Stimulated activated CD4-positive, alpha-beta T cell treated with anti-CD3 and anti-CD28 coated beads, Interleukin-2, amount 100 ng/mL, for 24 hours (primary cell): ENCODE measurements at places on chromosomes 6 and 20.

GRCh38 chr6:148955441-148955840 lies 208.6 kb downstream of the UST start:
- no peak for DNase-seq

DNA sequence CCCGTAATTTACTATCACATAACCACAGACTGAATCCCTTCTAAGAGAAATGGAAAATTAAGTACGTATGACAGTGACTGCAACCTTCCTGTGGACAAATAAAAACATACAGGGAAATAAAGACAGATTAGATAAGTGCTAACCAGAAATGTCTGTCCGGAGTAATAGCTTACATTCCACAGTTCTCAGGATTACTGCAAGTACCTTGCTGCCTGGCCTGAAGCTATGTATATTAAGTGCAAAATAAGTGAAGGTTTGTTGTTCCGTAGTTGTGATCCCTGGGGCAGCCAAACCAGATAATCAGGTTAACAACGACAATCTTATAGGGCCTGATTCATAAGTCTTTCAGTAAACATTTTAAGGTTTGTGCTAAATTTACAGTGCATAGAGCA lies 2.8 kb downstream of the NEDD9 start:
- no peak for DNase-seq

- no peak for DNase-seq
Measured at GRCh38 chr20:25397096-25397495, 6.5 kb upstream of the ABHD12 start.

DNA sequence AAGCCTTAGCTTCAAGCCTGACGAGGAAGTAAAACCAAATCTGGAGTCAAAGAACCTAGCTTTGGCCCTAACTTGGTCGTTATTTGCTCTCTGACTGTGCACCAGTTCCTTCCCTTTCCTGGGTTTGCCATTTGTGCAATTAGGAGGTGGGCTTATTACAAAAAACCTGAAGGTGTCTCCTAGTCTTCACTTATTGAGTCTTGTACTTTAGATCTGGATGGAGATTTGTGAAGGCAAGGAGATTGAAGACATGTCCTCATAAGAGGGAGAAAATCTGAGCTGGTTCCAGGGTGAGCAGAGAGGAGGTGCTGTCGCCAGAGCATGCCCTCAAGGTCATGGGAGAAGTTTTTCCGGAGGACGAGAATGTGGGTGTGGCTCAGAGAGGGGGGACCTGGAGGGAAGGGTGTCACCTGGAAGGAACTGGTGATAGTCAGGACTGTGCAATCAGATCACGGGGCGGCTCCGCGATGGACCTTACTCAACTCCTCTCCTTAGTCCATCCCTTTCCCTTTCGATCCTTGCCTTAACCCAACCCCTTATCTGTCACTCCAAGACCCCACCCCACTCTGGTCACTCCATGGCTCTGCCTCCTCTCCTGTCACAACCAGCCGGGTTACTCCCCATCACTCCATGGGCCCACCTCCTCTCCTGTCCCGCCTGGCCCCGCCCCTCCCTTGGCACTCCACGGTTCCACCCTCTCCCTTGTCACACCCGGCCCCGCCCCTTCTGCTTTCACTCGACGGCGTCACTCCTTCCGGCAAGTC lies 588 bp upstream of the ACSS2 start:
- peak; percentile 98 for DNase-seq

DNA sequence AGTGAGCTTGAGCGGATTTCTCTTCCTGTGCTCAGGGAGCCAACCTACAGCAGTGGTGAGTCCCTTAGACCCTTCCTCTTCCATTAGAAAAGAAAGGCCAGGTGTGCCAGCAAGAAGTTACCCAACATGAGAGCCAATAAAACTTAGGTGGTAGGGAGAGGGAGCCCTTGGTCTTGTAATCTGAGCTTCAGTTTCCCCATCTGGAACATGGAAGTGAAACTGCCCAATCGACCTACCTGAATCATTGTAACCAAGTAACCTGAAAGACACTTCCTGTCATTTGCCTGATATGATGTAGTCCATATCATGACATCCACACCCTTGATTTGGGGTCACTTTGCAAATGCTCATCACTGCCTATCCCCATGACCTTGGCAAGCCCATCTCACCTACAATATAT lies 66.4 kb downstream of the MDGA1 start:
- no peak for DNase-seq

GRCh38 chr6:52141596-52141995 lies 44.6 kb upstream of the IL17A start:
- DNase-seq, result no peak

GRCh38 chr6:56689114-56689513 lies 46.4 kb upstream of the DST start:
- no peak for DNase-seq

- DNase-seq, result no peak
Measured at GRCh38 chr6:166008441-166009369, 158.9 kb downstream of the TBXT start.

GRCh38 chr20:46721476-46721875 lies 12.0 kb downstream of the SLC2A10 start:
- no peak for DNase-seq

DNA sequence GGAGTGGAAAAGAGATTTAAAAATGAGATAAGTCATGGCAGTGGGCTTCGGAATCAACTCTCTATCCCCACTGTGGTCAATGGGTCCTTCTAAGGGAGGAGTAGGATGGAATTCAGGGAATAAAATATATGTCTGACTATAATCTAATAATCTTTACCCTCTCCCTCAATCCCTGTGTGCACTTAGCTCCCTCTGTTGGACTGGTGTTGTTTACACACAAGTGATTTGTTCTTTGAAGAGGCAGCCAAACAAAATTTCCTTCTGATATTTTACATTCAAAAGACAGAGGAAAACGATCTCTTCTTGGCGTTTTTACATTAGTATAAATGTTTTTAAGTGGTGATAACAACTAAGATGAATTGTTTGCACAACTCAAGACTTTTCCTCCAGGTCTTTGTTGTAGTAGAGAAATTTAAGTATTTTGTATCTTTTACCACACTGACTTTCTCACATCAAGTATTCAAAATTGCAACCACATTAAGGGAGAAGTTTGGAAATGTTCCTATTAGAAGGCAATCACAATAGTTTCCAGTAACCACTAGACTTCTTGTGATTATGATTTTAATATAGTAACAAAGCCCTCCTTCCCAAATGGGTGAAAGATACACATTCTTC lies 317.8 kb downstream of the CENPW start:
- DNase-seq, result no peak

DNA sequence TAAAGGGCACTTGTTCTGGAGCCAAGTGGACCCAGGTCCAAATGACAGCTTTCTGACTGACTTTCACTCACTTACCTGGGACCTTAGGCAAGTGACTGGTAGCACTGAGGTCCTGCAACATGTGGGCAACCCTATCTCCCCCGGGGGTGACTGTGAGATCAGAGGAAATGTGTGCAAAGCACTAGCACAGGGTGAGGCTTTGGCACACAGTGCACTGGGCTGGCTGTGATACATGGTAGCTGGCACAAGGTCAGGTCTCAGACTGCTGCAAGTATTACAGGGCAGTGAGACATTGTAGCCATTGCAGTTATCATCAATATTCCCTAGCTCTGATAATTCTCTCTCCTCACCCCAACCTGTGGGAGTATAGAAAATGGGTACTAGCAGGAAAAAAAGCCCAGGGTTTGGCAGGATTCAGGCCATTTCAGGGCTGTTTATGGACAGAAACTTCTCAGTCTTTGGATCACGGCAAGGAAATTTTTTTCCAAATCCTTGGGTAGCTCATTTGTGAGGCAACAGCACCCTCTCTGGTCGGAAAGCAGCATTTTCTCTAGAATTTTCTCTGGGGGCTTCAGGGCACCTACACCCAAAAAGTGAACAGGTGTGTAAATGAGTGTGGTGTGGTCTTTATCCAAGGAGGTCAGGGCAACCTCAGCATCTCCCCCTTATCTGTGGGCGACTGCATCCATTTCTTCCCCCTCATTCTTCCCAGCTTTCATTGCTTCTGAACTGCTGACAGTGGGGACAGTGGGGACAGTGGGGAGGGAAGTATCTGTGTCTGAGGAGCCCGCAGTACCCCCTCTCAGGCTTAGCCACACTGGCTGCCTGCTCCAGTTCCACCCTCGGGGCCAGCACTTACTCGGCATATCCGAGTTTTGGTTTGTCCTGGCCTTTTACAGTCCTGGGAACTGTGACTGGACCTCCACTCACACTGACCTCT lies 148.7 kb upstream of the PHACTR3 start:
- no peak for DNase-seq

GRCh38 chr6:122817766-122818165 lies 28.7 kb downstream of the SMPDL3A start:
- DNase-seq, result no peak

GRCh38 chr6:117167520-117168271 lies 97.7 kb upstream of the VGLL2 start:
- no peak for DNase-seq

- DNase-seq, result no peak
Measured at GRCh38 chr6:64224819-64225218, 589.2 kb downstream of the PHF3 start.

- no peak for DNase-seq
Measured at GRCh38 chr6:99885051-99885450, 109.0 kb downstream of the MCHR2 start.

GRCh38 chr6:81865712-81866111 lies 113.2 kb upstream of the TENT5A start:
- no peak for DNase-seq

- DNase-seq, result no peak
Measured at GRCh38 chr6:161418463-161418945, 144.6 kb upstream of the AGPAT4 start.

DNA sequence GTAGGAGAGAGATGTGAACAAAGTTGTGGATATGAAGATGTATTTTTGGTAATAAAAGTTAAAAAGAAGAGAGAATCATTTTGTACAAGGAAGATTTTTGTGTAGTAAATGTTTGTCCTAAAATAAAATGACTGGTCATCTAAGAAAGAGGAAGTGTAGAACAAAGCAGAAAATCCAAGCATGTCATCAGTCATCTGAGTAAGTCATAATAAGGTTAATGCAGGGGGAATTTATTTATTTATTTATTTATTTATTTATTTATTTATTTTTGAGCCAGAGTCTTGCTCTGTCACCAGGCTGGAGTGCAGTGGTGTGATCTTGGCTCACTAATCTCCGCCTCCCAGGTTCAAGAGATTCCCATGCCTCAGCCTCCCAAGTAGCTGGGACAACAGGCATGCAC lies 15.7 kb upstream of the CGA start:
- DNase-seq, result no peak

- no peak for DNase-seq
Measured at GRCh38 chr6:168124921-168125320, 45.9 kb upstream of the FRMD1 start.

GRCh38 chr6:125804264-125804663 lies 13.5 kb downstream of the NCOA7 start:
- no peak for DNase-seq
